B cell (primary cell): ENCODE measurements at places on chromosomes 1 and 21. TPM values are rescaled to one million over a fixed set of nuclear protein-coding genes. Genes with fewer than 3 reads are reported as not detected.

Gene SPATA6
- 6.7 and 10.5 TPM in 2 replicates for total RNA-seq

Gene DIO1
- not detected in 2 replicates for total RNA-seq

DNA sequence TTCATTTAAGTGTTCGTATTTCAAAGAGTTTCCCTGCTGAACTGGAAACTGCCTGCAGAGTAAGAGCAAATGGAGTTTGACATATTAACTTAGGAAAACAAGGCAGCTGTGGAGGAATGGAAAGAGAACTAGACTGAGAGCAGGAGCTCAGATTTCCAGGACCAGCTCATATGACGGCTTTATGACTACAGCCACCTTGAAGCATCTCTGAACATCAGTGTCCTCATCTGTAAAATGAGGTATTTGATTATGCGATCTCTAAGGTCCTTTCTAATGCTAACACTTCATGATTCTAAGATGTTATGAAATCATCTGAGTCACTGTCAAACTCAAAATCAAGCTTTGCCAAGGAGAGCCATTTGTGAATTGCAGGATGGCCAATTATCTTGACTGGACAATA lies 112.3 kb downstream of the PRRX1 start:
- no peak for DNase-seq

DNA sequence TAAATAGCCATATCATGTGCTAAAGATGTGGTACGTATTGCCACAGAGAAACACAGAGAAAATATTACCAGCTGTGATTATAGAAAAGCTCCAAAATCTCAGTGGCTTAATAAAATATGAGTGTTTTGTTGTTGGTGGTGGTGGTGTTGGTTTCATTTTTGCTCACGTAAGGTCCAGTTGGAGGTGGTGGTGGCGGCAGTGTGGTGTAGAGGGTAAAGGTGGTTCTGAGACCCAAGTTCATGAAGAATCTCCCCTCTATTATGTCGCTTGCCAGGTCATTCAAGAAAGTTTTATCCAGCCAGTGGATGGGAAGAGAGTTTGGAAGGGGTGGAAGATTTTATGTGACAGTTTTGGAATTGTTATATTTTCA lies 217.6 kb upstream of the SAMSN1 start:
- DNase-seq = no peak

- no peak for DNase-seq
These were observed 101.5 kb upstream of the ADGRL2 start for GRCh38 chr1:81699234-81699633.
